ENCODE measurements at places on chromosomes 16 and 17.

GRCh38 chr16:3187798-3188674 is at the start of gene OR1F1:
OR1F1 (plus strand) TSS chr16:3188204.
- DNase-seq, result peak; percentile 91

GRCh38 chr17:77535435-77535834 is 394.7 kb downstream of the SEC14L1 start:
- no peak for DNase-seq

- peak; percentile 98 for DNase-seq
Observed at GRCh38 chr17:78390241-78391050, 12.0 kb downstream of the PGS1 start.

DNA sequence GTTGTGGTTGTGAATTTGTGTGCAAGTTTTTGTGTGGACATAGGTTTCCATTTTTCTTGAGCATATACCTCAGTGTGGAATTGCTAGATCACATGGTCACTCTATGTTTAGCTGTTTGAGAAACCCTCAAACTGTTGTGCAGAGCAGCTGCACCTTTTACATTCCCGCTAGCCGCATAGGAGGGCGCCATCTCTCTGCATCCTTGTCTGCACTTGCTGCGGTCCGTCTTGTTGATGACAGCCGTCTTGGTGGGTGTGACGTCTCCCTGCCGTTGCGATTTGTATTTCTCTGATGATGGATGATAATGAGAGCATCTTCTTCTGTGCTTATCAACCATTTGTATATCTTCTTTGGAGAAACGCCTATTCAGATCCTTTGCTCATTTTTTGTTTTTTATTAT is 25.1 kb upstream of the IL17C start:
- DNase-seq, result no peak

DNA sequence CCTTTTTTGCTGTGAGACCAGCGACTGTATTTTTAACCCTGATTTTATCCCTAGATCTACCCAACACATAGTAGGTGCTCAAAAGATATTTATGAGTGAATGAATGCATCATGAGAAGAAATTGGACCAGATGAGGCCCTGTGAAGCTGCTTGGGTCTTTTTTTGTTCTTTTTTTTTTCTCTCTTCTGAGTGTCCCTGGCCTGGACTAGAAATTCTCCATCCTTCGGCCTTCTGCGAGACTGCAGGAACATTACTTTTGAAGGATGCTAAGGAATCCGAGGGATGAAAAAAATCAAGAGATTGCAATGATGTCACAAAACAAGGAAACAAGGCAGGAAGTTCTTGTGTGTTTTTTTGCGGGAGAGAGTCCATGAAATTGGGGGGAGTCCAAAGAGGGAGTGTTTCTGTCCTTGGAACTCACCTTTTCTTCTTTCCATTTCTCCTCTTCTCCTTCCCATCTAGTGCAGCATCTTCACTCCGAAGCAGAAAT is 560 bp upstream of the RUSF1 start:
- DNase-seq, result peak; percentile 60

- no peak for DNase-seq
Observed at GRCh38 chr17:73555199-73555960, 88.9 kb downstream of the SDK2 start.

DNA sequence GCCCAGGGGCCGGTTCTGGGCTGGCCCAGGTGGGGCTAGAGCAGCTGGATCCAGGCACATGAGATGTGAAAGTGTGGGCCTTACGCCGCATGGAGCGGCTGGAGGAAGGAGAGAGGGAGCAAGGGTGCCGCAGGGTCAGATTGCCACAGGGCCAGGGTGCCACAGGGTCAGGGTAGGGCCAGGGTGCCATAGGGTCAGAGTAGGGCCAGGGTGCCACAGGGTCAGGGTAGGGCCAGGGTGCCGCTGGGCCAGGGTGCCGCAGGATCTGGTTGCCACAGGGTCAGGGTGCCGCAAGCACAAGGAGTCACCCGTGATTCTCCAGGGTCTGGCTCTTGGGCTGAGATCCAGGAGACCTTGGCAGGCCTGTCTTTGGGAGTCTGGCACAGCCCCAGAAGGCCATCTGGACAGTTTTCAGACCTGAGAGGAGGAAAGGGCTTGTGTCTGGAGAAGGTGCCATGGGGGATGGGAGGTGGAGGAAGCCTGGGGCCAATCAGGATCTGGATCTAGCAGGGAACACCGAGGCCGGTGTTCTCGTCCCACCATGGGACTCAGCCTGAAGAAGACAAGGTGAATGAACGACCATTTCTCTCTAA is 13.1 kb upstream of the LASP1NB start:
- DNase-seq, result peak; percentile 79

GRCh38 chr16:10039220-10040096 is 142.8 kb downstream of the GRIN2A start:
- no peak for DNase-seq

DNA sequence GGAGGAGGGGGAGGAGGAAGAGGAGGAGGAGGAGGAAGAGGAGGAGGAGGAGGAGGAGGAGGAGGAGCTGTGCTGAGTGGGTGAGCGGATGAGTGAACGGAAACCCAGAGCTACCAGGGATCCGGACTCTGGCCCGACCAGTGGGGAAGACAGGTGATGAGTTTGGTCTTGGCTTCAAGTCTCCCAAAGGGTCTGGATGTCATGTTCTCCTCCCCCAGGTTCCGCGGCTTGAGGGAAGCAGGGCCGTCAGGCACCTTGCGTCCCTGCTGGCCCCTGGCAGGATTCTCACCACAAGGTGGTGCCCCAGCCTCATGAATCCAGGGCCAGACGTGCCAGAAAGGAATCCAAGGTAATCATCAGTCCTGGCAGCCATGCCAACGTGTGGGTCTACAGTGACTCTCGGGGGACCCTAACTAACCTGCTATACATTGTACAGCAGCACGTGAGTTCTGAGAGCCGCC is 13.5 kb upstream of the ABAT start:
- peak; percentile 68 for DNase-seq

GRCh38 chr17:61766520-61766919 is 96.8 kb downstream of the BRIP1 start:
- DNase-seq, result peak; percentile 61

DNA sequence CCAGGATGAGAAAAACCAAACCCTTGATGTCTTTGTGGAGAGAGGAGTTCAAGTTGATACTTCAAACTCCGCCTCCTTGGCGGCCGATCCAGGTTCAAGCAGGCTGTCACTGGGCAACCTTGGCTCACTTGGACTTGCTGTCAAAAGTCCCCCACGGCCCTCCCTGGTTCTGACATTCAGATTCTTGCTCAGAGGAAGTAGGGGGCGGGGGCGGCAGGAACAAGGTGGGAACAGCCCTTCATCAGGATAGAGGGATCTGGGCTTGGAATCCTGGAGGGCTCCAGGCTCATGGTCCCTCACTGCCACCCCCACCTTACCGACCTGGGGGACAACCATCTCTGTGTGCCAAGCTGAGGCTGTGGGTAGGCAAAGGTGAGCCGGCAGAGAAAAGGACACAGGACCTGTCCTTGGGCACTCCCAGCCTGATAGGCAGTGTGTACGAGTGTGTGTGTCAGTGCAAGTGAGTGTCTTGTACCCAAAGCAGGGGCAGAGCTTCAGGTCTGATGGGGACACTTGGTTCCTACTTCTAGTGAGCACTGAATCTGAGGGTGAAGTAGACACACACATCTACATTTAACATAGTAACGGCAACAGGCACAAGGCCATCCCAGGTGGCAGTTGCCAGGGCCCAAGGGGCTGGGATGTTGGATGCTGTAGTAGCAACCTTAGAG is 6.6 kb upstream of the TSPOAP1 start:
- DNase-seq, result no peak

DNA sequence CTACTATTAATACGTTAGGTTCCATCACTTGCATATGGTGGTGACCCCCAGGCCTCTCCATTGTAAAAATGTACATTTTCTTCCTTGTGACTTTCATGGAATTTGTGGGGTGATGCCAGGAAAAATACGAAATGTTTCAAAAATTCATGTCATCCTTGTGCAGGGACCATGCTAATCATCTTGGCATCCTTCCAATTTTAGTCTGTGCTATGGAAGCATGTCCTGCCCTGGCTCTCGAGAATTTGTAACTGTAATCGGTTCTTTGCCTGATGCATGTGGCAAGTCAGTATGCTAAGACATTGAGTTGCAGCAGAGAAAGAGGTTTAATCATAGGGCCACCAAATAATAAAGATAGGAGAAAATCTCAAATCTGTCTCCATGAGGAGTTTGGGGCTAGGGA is 14.3 kb upstream of the GINS3 start:
- peak; percentile 48 for DNase-seq

DNA sequence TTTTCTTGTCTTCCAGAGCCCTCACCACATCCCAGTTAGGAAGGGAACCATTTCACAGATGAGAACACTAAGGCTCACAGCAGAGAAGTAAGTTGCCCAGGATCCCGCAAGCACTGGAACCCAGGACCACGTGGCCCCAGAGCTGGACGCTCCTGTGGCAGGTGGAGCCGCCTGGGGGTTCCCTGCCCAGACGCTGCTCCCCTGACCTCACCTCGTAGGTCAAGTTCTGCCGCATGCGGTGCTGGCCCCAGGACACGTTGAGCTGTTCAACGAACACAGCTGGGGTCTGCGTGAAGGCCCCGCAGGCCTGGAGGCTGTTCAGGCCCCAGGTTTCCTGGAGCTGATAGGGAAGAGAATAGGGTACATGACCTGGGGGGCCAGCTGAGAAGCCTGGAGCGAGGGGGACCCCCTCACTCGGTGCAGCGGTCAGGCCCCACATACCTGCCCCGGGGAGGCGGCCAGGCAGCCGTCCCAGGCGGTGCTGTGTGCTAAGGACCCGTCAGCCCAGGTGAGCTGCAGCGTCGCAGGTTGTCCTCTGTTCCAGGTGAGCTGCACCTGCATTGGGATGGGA is 54.1 kb downstream of the RMI2 start:
- no peak for DNase-seq

- no peak for DNase-seq
Observed at GRCh38 chr17:66678827-66679226, 156.1 kb upstream of the CACNG5 start.

DNA sequence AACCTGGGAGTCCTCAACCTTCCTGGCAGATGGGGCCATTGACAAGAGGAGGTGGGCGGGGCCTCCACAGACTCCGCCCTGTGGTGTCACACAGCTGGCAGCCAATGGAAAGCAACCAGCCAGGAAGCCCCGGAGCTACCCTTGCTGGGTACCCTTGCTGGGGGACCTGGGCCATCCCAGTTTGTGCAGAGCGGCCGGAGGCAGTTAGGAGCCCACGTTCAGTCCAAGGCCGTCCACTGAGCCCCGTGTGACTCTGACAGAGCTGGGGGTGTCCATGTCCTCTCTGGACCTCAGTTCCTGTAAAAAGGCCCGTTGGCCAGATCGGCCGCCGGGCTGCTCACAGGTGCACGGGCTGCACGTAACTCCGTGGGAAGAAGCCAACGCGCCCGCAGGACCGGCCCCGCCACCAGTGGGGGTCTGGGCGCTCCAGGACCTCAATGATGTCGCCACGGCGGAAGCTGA is 17.1 kb upstream of the FAM83G start:
- no peak for DNase-seq

- no peak for DNase-seq
Observed at GRCh38 chr17:38564869-38565268, 40.9 kb downstream of the SRCIN1 start.

DNA sequence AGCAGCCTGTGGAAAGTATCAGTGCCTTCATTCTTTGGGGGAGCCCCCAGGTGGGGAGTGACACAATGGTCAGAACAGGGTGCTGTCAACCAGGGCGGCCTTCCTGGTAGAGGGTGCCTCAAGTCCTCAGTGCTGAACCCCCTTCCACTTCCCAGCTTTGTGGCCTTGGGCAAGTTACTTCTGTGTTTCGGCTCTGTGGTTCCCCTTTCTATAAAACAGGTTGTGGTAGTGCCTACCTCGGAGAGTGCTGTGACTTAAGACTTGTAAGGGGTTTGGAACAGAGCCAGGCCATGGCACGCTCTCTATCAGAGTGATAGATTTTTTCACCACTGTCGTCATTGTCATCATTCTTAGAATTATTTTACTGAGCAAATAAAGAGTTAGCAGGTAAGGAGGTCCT is 141.1 kb downstream of the CCDC182 start:
- no peak for DNase-seq

- DNase-seq, result peak; percentile 34
Observed at GRCh38 chr16:88747588-88748301, 37.3 kb downstream of the PIEZO1 start.

- DNase-seq, result no peak
Observed at GRCh38 chr16:4378161-4378666, 6.6 kb downstream of the VASN start.

DNA sequence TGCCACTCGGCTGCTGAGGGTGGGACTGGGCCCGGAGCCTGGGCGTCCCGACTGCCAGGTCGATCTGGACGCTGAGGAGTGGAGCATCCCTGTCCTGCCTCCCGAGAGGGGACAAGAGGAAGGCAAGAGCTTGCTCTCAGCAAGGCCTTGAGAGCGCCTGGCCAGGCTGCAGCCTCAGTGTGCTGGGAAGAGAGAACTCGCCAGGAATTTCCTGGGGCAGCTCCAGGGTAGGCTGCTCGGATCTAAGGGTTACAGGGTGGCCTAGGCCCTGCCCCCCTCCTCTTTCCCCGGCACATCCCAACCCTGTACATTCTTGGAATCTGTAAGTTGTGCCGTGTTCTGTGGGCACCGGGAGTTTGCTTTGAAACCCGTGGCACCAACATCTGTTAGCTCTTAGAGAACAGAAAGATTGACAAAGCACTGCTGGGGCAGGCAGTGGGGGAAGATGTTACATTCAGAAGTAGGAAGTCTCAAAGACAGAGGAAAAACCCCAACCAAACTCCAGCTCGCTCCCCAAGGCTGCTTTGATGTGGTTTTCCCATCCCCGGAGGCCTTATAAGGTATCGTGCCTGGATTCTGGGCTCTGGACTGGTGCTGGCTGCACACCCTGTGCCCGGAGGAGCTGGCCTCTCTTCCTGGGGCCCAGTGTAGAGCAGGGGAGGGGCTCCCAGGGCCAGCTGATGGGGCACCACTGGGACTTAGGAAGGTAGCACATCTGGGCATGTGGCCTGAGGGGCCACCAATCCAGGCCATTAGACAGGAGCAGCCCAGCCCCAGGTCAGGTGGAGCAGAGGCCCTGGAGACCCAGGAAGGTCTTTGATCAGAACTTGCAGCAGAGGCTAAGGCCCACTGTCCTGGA is 55.2 kb downstream of the NKD1 start:
- DNase-seq, result peak; percentile 55

DNA sequence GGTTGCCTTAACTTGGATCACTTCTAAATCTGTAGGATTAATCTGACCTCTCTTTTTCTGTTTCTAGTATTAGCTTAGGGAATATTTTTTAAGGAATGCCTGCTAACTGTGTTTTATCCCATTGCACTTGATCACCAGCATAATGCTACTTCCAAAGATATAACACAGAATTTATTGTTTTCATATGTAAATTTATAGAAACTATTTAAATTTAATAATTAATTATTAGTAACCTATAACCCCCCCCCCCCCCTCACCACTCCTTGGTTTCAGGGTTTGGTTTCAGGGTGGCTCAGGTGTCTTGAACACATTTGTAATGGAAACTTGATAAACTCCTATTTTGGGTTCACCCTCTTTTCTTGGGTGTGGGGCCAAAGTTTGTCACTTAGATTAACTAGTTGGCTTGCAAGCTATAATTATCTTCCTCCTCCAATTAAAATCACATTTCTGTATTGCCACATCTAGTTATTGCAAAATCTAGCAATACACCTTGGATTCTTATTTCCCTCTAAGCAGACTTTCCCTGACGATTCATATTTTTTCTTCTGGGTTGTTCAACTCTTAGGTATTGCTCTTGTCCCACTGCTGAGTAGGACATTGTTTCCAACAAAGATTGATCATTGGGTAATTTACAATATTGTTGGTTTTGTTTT is 18.3 kb downstream of the KRT12 start:
- no peak for DNase-seq
